Activated T-cell treated with anti-CD3 and anti-CD28 coated beads, Interleukin-2, amount 50 U/mL, for 48 hours (primary cell): ENCODE measurements at places on chromosomes 7 and 10.

DNA sequence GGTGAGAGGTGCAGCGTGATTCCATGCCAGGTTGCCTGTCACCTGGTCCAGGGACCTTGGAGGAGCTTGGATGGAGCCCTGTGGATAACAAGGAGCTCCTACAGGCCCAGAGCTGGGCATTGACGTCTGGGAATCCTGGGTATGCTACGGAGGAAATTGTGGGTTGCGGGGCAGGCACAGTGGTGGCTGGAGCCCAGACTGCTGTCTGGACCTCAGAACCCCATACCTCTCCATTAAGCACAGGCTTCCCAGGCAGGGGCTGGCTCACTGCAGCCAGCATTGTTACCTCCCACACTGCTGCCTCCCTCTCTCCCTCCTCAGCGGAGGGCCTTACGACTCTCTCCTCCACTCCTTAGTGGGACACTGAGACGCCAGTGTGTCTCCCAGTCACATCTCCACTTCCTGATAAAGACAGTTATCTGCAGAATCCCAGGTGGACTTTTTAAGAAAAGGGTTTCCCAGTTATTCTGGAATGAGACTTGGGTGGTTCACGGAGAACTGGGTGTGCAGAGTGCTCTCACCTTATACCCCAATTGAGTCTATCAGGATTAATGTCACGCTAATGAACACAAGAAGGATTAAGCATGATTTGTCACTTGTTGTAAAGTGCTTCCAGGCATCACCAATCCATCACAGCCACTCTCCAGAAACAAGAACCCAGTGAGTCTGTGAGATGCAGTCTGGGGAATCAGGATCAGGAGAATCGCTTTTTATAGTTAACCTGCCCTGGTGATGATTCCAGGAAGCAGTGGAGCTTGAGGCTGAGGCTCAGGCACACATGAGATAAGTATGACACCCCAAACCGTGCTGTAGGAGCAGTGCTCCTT lies 309.4 kb downstream of the RPS24 start:
- DNase-seq = peak; percentile 5

- DNase-seq = no peak
These were observed 57.4 kb upstream of the EGFR start for GRCh38 chr7:54961391-54961790.

DNA sequence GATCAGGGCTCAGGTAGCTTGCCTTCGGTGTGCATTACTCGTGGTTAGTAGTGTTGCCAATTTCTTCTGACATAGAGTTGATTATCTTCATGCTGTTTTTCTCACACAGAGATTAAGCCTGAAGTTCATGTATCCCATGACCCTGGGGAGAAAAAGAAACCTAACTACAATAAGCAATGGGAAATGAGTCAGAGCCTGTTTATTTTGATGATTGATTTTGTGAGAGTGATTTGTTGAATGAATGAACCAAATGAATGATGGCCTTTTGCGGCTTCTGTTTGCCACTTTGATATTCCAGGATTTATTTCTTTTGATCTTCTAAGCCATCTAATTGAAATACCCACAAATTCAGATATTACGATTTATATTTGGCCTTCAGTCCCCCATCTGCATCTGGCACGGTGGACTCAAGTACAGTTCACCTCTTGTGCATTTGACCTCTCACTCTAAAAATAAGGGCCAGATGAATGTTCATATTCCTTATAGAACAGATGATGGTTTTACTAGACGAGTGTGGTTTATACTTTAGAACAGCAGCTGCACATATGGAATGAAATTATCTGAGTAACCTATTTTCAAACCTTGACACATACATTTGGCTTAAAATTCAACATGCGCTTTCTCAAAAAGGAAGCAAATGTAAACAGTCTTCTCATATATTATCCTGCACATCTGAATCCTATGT lies 110.7 kb downstream of the PLCE1 start:
- DNase-seq = no peak

GRCh38 chr10:127153181-127153580 lies 43.2 kb downstream of the INSYN2A start:
- DNase-seq = no peak

- DNase-seq = no peak
These were observed 182.6 kb upstream of the LYZL1 start for GRCh38 chr10:29106287-29106686.
